ENCODE measurements at places on chromosomes 3 and 15.

DNA sequence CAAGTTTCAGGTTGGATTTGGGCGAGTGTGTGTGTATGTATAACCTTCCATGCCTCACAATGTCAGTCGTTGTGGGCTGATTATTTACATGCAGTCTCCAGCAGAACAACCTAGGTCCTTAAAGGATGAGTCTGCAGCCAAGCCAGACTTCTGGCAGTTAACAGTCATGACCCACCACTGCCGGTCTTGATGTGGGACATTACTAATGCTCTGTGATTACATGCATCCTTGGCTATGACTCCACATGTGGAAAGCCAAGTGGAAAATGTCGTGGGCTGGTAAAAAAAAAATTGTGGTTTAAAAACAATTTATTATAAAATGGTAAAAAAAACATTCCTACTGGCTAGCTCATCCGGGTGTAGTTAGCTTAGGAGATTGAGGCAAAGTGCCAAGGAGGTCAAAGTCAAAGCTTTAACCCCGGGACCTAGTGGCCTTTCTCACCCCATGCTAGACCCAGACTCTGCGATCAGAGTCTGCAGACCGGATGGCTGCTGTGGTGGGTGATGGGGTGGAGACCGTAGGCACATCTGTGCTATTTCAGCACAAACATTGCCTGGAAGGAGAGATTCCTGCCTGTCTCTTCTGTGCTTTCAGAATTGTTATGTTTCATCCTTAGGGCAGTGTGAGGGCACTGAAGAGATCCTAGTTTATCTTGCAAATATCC lies 6.8 kb downstream of the RARRES1 start:
- DNase-seq = no peak

DNA sequence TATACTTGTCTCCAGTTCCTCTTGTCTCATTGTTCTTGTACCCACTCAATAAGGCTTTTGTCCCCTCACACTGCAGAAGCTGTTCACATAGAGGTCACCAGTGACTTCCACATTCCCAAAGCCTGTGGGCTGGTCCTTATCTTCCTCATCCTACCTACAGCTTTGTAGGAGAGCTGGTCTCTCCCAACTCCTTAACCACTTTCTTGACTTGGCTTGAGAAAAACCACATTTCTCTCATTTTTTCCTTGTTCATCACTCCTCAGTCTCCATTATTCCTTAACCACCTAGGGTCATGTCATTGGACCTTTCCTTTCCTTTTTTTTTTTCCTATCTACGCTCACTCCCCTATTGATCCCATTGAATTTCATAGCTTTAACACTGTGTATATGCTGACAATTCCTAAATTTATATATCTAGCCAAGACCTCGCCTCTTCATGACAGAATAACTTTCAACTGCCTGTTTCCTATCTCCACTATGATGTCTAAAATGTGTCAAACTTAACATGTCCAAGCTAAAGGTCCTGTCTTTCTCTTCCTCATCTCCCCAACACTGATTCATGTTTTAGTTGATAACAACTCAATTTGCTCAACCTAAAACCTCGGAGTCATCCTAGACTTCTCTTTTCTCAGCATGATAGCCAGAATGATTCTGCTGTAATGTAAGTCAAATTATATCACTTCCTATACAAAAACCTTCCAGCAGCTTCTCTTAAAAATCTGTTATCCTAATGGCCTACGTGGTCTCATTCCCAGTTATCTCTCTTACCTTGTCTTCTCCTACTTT lies 49.5 kb downstream of the CEP63 start:
- no peak for DNase-seq

- no peak for DNase-seq
Measured at GRCh38 chr15:29969562-29970401, 113.0 kb upstream of the GOLGA8J start.

DNA sequence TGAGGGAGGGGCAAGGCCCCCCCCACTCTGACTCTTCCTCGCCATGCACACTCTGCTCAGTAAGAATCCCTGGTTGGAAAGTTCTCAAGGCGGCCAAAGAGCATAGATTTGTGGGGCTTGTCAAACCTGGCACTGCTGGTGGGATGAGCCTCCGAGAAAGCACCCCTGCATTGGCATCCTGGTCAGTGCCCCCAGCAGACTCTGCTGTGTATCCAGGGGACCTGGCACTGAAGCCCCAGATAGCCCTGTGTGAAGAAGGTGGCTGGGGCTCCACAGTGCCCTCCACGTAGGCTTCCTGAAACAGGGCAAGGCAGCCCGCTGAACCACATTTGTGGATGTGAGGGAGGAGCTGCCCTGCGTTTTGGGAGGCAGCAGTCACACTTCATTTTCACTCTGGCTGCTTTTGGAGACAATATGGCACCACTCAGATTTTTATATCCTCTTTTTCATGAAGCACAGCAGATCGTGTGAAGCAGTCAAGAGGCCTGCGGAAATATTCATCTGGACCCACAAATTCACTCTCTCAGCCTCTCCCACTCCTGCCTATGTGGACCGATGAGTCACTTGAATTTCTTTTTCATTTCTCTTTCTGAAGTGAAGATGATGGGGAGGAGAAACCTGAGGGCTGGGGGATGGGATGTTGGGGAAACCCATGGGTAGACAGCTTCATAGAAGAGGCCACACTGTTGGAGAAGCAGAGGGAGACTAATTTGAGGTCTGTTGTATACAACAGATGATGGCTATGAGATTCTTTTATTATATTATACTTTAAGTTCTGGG lies 88.7 kb upstream of the BCL6 start:
- DNase-seq = no peak

GRCh38 chr3:46520531-46520930 lies 22.8 kb downstream of the RTP3 start:
- DNase-seq = no peak

- no peak for DNase-seq
Measured at GRCh38 chr15:82917249-82917648, 35.3 kb downstream of the HOMER2 start.

DNA sequence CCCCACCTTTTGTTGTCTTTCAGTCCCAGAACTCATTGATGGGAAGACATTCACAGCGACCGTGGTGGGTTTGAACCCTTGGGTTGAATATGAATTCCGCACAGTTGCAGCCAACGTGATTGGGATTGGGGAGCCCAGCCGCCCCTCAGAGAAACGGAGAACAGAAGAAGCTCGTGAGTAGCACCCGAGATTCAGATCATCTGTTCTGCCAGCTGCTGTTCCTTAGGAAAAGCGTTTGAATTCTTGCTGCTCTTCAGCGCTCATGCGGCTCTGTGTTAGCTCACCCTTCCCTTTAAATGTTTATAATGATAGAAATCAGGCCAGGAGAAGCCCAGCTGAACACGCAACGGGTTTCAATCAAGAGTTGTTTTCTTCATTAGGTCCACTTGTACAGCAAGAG lies 73.0 kb downstream of the IL5RA start:
- DNase-seq = no peak

- no peak for DNase-seq
Measured at GRCh38 chr3:67863869-67864268, 209.5 kb upstream of the SUCLG2 start.

DNA sequence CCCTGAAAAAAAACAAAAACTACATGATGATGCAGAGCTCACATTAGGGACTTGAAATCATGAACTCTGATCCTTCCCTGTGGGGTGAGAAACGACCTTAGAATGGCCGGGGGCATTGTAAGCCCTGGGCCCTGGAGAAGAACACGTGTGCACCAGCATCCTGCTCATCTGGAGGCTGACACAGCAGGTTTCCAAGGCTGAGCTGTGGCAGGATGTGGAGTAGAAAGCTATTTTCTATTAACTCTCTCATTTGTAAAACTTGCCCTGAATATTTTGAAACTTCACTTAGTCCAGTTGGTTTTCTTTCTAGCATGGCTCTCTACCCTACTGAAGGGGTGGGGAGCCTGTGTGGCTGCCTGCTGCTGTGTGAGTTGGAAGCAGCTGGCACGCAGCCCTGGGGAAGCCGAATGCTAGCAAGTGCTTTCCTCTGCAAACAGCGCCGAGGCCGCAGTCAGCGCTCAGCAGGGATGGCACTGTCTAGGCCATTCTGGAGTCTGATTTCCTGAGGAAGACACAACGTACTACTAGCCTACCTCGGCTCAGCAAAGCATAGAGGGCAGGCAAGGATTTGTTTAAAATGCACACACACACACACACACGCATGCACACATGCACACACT lies 58.0 kb downstream of the GABRG3 start:
- no peak for DNase-seq

- no peak for DNase-seq
Measured at GRCh38 chr15:66841953-66842681, 140.1 kb downstream of the SMAD6 start.
